Right renal pelvis (tissue), 4 donors: ENCODE measurements at places on chromosomes 4 and X.

GRCh38 chr4:156362581-156362980 is 408.9 kb upstream of the CTSO start:
- DNase-seq, result no peak

- DNase-seq, result no peak
Observed at GRCh38 chrX:134541906-134542305, 81.9 kb downstream of the HPRT1 start.

DNA sequence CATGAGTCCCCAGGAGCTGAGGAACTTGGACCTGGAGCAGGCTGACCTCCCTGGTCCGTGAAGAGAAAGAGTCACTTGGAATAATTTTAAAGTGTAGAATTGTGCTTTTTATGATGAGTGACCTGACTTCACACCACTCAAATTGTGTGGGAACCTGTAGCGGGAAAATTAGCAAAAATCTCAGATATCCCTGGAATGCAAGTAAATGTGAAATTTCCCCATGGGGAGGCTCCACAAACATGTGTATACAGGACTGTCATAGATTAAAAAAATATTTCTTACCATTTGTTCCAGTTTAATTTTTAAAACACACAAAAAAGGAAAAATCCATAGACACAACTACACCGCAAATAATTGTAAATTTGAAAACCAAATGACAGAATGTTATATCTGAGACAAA is 1079.6 kb upstream of the PABPC4L start:
- no peak for DNase-seq

- no peak for DNase-seq
Observed at GRCh38 chr4:114180481-114180880, 201.0 kb upstream of the ARSJ start.

GRCh38 chr4:152352622-152353116 is 183.2 kb downstream of the FBXW7 start:
- DNase-seq, result peak; percentile 82

DNA sequence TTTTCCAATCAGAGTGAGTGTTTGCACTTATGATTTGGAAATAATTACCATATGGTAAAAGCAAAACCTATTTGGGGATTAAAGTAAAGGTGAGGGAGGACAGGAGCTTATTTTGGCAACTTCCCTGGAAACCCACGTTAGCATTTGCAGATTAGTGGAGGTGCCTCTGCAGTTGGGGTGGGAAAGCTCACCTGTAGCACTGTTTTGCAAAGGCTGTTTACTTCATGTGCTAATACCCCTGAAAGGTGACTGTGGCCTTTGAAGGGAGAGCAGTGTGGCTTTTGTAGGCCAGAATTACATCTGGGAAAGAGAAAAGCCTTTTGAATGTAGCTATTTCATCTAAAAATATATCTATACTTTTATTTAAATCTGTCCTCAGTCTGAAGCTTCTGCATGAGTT is 9.4 kb downstream of the SUPT20HL1 start:
- no peak for DNase-seq

- no peak for DNase-seq
Observed at GRCh38 chrX:72107841-72108595, 23.7 kb downstream of the RTL5 start.

DNA sequence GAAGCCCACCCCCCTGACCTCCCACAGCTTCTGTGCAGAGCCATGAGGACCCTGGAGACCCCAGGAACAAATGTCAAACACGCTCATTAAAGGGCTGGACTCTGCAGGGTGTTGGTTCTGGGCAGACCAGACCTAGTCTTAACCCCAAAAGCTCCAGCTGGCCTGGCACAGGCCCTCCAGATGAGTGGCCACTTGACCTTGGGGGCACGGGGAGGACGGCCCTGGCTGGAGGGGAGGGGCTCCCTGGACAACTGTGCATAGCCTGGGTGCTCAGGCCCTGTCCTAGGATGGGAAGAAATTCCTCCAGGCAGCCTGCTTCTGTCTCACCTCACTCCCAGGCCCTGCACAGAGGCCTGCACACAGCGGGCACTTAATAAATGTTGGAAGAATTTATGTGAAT is 9.4 kb downstream of the ADRA2C start:
- DNase-seq, result no peak

GRCh38 chr4:184898793-184899192 is 73.0 kb upstream of the ACSL1 start:
- no peak for DNase-seq

- no peak for DNase-seq
Observed at GRCh38 chr4:113368056-113368455, 318.6 kb downstream of the ANK2 start.

- peak; percentile 18 for DNase-seq
Observed at GRCh38 chr4:111283066-111283677, 660.3 kb upstream of the PITX2 start.

GRCh38 chr4:173264245-173264644 is 69.9 kb downstream of the HMGB2 start:
- DNase-seq, result no peak

DNA sequence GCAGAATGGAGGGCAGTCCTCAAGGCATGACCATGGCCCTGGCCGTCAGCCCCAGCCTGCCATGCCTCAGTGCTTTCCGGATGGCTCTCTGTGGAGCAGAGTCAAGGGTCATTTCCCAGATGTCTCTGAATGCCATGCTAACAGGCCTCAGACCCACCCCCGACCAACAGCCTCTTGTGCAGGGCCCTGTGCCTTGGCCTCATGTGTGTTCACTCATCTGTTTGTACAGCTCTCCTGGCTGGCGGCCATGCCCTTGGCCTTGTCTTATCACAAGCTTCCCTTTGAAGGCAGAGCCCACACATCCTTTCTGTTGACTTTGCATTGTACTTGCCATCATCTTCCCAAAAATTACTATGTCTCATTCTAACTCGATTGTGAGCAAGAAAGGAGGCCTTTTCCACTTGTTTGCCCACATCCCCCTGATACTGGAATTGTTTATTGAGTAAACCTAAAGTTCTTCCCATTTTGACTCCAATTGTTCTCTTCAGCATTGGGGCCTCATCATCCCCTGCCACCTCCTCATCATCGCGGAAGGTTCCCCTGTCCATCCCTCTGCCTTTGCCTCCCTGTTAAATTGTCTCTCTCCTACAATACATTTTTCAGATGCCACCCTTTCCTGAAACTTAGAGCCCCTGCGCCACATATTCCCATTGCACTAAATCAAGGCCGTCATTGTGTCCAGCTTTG is 6.3 kb downstream of the CA5B start:
- no peak for DNase-seq

DNA sequence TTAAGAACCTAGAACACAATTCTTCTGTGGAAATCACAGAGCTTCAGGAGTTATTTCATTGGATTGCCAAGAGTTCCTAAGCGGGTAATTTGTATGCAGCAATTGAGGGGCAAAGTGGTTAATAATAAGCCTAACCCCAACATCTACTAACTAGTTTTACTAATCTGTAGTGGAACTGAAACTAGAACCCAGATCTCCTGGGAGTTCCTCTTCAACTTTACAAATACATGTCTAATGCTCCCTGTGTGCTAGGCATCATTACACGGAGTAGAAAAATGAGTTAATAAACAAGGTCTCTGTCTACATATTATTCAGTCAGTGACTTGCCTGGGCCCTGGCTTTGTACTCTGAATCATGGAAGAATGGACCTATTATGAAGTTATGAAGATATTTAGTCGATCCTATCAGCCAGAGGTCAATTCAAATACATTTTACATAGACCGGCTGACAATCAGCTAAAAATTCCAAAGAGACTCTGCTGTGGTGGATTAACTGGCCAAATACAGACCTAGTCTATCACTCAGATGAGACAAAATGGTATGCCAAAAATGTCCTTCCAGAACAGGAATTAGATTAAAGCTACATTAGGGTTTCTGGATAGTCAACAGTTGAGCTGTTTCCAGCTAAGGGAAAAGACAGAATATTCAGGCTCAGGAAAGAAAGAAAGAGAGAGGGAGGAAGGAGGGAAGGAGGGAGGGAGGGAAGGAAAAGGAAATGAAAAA is 326.0 kb downstream of the FBXW7 start:
- no peak for DNase-seq

DNA sequence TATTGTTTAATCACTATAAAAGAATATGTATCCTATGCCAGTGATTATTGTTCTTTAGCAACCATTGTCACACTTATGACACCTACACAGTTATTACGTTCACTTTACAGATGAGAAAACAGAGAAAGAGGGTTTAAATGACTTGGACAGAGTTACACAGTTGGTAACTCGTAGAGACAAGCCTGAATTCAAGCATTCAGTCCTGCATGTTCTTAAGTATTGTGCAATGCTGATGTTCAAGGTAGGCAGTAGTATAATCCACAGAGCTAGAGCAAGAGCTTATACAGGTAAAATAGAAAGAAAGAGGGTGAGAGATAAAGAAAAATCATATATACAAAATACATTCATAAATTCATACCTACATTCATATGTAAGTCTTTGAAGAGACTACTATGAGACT is 249.8 kb upstream of the ANXA10 start:
- no peak for DNase-seq

DNA sequence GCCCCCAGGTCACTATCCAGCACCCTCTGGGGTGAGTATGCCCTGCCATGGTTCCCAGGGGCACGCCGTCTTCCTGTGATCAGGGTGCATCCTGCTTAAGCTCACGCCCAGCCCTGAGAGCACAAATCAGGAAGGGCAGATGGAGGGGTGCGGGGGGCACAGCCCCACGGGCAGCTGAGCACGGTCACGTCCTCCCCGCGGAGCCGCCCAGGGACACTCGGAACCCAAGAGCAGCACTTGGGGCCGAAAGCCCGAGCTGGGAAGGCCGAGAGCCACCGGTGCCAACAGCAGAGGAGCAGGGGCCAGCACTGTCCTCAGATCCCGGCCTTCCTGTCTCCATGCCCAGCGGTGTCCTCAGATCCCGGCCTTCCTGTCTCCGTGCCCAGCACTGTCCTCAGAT is 21.5 kb downstream of the NELFA start:
- no peak for DNase-seq

DNA sequence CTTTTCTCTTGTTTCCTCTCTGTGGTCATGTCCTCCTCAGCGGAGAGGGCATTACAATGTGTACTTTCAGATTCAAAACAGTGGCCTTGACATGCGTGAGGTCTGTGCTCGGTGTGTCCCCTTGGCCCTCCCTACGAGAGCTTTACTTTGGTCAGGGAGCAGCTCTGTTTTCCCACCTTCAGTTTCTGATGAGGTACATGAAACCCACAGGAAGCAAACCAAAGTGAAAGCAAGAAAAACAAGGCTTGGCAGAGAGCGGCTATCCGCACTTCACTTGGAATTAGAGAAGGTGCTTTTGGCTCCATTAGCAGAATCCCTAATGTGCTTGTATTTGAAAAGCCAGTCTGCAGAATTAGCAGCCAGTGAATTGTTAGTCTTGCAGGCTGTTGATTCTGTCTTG is 19.5 kb upstream of the BOD1L1 start:
- no peak for DNase-seq

- no peak for DNase-seq
Observed at GRCh38 chrX:36241397-36241796, 321.9 kb downstream of the CFAP47 start.

GRCh38 chr4:150126864-150127203 is 48.6 kb downstream of the DCLK2 start:
- no peak for DNase-seq

- DNase-seq, result no peak
Observed at GRCh38 chr4:168522829-168523489, 26.1 kb downstream of the PALLD start.

DNA sequence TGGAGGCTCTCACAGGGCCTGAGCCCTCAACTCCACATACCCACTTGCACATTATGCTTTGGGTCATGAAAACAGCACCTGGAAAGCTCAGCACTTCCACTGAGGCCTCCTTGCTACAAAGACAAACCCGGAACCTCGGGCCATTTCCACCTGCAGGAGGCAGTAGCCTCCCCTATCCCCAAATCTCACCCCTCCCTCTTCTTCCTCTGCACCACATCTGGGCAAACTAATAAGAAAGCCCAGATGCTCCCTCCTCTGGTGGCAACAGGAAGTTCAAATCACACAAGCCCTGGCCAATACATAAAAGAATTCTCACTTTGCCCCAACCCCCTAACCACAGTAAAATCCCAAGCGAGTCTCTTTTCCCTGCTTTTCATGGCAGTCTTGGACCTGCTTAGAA is 136.4 kb downstream of the MAPK10 start:
- DNase-seq, result no peak

DNA sequence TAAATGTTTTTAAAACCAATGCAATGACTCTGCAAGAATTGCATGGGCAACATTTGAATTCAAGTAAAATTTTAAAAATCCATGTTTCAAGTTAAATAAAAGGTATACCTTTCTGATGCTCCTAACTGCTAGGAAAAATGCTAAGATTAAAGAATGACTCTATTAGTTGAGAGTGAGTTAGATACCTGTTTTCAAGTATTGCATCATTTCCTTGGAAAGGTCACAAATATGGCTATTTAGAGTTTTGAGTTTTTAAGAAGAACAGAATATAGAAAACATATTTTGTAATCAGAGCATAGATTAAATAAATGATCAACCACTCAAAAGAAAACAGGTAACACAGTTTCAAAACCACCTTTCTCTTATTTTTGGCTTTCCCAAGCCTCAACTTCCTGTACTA is 18.3 kb upstream of the NPY2R start:
- DNase-seq, result no peak

DNA sequence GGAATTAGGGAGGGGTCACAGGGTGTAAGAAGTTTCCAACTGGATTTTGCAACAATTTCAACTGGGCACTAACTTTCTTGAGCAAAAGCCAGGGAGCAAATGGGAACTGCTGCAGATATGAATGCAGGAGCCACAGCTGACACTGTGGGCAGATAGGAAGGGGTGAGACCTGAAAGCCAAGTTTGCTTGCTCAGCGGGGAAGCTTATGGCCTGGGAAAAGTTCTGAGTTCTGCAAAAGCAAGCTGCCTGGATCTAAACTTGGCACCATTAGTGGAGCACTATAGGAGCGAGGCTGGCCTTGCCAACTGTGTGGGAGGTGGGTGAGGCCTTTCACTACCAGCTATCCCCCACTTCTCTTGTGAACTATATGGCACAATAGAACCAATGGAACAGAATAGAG is 11.1 kb downstream of the CYSLTR1 start:
- DNase-seq, result no peak

DNA sequence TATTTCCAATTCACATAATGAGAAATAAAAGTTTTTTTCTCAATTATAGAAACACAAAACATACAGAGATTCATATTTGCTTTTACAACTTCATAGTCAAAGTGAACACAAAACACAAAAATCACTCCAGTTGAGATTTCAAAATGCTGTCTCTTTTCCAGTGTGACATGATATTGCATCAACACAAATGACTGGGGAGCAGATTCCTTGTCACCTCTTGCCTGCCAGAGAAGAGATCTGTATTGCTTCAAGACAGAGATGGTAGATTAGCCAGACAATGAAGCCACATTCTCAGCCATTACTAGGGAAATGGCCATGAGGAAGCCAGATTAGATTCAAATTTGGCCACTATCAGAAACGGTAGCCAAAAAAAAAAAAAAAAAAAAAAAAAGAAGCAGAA is 2313.1 kb upstream of the AGA start:
- DNase-seq, result no peak

GRCh38 chrX:16213961-16214360 is 46.7 kb downstream of the MAGEB17 start:
- no peak for DNase-seq

- DNase-seq, result no peak
Observed at GRCh38 chr4:153205757-153206156, 1.5 kb downstream of the TRIM2 start.
